ENCODE measurements at places on chromosomes 5 and 9. TPM values are rescaled to one million over a fixed set of nuclear protein-coding genes. Genes with fewer than 3 reads are reported as not detected.
A peak's percentile ranks its signal among the peaks of the same experiment; 100 is the strongest.

GRCh38 chr5:158050421-158050820, 191.5 kb upstream of the CLINT1 start:
- no peak for DNase-seq

GRCh38 chr5:149338364-149338763, 6.9 kb upstream of the GRPEL2 start:
- no peak for DNase-seq

- no peak for DNase-seq
Measured at GRCh38 chr5:112084149-112084548, 327.2 kb upstream of the NREP start.

DNA sequence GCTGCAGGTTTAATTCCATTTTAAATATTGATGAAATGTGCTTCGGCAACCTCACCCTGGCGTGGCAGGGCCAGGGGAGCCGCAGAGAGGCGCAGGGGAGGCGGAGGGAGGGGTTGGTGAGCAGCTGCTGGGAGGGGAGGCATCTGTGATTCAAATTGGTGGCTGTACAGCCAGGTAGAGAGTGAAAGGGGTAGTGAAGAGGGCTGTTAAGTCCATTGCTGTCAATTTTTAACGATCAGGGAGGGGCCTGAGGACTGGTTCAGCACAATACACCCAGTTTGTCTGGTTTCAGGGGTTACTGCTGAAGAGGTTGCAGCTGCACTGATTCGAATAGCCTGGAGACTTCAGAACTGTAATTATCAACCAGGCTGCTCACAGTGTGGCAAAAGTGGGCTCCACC, 31.3 kb downstream of the LHX6 start:
- no peak for DNase-seq

- no peak for DNase-seq
Measured at GRCh38 chr5:125169396-125169795, 423.0 kb upstream of the ZNF608 start.

DNA sequence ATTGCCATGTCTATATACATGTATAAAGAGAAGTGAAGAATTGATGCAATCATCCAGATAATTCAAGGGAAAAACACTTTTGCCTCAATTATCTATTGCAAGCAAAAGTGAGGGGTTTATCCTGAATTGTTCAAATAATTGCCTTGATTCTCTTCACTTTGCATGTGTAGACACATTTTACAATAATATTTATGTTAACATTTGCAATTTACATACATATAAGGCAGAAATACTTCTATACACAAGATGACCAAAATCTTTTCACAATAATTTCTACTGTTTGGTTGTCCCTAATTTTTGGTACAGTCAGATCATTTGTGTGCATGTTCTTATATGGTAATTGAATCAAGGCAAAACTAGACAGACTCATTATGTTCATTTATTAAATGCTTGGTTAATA, 285.3 kb upstream of the TMEM161B start:
- no peak for DNase-seq

GRCh38 chr9:79193001-79193400, 378.8 kb upstream of the TLE4 start:
- no peak for DNase-seq

- no peak for DNase-seq
Measured at GRCh38 chr5:40397976-40398375, 281.7 kb upstream of the PTGER4 start.

DNA sequence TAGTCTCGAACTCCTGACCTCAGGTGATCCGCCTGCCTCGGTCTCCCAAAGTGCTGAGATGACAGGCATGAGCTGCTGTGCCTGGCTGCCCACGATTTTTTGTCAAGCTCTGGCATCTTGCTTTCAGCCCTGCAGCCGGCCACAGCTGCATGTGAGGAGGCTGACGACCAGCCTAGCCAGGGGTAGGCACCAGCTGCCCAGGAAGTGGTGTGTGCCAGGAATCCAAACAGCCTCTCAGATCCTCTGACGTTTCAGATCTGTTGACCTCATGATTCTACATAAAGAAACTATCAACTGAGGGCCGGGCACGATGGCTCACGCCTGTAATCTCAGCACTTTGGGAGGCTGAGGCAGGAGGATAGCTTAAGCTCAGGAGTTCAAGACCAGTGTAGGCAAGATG, 19.0 kb downstream of the DYNC2I2 start:
- DNase-seq, result no peak

DNA sequence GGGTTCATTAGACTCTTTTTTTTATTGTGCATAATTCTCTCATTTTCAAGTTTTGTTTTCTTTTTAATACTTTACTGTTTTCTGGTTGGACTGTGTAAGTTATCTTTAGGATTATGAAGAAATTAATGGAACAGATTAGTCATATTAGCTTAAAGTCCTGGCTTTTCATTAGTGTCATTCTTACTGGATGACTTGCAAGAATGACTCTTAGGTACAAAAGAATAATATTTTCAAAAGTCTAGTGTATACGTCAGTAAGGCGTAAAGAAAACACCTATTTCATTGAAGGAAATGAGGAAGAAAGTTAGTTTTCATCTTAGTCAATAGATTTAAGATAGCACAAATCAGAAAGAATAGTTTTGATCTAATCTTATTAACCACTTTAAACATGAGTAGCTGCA, 20.4 kb downstream of the UHRF2 start:
- no peak for DNase-seq

DNA sequence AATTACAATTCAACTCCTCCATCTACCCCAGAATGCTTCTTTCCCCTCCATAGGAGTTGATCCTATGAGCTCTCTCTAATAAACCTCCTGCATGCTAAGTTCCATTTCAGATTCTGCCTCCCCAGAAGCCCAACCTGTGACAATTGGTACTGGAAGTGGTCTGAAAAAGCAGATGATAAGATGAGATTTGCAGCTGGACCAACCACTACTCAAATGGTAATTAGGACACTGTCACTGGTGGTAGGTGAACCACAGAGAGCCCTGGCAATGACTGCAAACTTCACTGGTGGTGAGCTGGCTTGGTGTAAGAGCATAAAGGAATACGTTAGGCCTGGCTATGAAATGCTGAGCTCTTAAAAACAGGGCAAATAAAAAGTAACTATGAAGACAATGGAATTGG, 112.6 kb downstream of the ESM1 start:
- no peak for DNase-seq

DNA sequence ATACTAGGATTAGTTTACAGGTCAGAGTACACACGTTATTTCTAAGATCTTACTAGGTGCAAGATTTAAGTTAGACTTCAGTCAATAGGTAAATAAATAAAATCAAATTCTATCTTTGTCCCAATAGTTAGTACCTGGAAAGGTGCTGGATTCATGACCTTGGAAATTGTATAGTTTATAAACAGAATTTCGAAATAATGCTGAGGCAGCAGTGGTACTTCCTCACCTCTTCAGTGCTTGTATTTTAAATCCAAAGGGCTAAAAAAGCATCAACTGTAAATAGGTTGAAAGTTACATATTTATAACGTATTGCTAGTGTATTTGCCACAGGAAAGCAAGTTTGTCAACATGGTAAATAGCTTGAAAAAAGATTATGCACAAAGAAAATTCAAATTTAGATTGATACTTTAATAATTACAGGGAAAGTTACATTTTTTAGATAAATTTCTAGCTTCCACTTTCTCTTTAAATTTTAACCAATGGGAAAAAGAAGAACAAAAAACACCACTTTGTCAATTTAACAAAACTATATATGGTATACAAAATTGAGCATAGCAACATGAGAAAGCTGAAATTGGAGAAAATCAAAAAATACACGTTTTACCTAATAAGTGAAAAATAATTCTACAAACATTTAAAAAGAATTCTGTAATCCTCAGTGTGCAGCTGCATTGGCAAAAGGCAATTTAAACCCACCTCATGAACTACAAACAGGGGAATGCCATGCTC, 46.5 kb downstream of the NR3C1 start:
- DNase-seq, result no peak

DNA sequence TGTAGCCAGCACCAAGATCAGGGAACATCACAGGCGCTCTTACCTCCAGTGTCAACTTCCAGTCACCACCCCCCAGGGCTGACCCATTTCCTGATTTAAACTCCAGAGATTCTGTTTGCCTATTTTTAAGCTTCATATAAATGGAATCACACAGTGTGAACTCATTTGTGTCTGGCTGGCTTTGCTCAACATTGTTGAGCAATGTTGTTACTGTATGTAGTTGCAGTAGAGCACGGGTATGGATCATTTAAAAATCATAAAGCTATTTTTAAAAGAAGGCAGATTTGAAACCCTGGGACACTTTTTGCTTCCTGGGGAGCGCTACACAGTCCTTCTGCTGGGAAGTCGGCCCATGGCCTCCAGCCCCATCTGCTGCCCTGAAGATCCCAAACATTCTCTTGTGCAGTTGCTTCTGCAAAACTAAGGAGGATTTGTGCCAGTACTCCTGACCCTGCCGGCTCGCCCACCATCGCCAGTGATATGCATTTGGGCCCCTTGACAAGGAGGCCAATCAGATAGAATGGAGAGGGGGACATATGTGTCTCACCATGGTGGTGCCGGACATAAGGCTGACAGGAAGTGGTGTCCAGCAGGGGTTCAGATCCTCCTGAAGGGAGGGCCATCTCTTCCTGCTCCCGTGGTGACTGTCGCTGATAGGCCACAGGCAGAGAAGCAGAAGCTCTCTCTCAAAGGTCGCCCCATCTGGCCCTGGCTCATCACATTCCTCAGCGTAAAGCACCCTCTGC, 13.3 kb downstream of the DCANP1 start:
- DNase-seq, result no peak

- DNase-seq, result no peak
Measured at GRCh38 chr5:151002250-151002649, 18.1 kb upstream of the GPX3 start.

DNA sequence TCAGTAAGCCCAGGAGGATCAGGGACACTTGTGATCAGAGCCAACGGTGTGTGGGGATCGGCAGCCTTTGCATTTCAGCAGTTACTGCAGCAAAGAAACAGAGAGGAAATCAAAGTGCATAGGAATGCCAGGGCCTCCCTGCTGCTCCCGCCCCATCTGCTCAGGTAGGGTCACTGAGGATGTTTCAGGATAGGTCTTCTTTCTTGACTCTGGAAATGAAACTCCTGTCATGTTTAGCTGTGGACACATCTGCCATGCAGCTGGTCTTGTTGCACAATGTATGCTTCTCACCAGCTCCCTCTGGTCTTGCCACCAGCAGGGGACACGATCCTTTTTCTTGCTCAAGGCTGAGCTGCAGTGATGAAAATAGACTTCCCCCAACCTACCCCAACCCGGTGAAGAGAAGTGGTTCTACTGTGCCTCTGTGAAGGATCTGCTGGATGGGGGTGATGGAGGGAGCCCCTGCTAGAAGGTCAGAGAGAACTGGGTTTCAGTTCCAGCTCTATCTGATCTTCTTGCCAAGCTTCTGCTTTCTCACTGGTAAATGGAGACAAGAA, 185.2 kb upstream of the KLF4 start:
- no peak for DNase-seq

DNA sequence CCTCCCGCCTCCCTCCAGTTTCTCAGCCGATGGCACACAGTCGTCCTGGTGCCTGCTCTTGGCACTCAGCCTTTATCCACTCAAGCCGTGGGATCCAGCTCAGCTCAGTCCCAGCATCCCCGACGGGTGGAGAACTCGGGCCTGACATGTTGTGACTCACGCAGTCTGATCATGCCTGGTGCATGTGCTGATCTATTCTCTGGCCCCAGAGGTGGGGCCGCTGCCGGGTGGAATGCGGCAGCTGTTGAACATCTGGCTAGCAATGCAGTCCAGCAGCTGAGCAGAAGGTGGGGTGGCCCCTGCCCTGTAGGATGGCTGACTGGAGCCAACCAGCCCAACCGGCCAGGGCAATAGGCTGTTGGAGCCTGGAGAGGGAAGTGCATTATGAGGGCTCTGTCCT, 1.7 kb upstream of the AIF1L start:
- DNase-seq, result no peak

DNA sequence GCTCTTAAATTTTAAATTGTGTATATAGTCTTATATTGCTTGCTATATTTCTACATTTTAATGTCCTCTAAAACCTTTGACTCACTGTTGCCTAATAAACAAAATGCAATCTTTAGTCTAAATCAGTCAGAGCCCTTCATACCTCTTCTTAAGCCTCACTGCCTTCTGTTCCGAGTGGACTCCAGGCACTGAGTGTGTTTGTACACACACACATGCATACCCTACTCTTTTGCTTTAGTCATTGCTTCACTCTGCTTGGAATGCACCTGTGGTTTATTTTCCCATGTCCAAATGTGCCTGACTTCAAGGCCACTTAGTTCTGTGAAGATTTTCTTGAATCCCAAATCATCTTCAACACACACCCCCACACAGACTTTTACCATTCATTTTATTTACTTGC, 60.9 kb downstream of the SLC12A2 start:
- DNase-seq, result no peak

GRCh38 chr5:159106569-159107282, 7.0 kb upstream of the EBF1 start:
- DNase-seq, result peak; percentile 83

GRCh38 chr5:173310861-173311785, 17.1 kb downstream of the STC2 start:
- peak; percentile 79 for DNase-seq

DNA sequence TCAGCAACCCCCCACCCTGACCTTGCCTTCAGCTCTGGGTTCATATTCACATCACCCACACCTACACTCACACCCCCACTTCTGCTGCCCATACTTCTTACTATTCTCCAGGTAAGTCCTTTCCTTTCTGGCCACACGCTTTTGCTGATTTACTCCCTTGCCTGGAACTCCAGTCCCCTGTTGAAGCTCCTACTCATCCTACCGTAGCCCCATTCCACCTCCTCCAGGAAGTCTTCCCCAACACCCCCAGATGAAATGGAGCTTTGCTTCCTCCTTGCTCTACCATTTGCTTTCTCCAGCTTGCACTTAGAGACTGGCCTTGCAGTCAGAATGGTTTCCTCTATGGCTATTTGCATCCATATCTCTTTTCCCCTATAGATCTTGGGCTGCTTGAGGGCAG, 182.3 kb downstream of the MELK start:
- no peak for DNase-seq

GRCh38 chr5:50900952-50901510, 234.6 kb downstream of the PARP8 start:
- DNase-seq, result no peak

GRCh38 chr5:66209794-66210193, 65.7 kb downstream of the SREK1 start:
- no peak for DNase-seq

DNA sequence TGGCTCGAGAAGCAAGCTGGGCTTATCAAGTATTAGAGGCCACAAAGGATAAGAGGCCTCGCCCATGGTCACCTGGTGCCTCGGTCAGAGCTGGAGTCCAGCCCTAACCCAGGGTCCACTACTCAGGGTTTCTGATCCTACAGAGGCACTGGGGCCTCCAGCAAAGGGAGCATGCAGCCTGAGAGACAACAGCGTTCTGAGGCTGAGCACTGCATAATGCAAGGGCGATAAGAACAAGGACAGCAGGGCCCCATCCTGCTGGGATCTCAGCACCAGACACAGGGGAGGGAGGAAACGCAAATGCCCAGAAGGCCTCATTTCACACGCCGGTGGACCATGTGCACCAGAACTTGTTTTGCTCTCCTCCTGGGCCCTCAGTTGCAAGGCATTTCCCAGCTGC, 63.0 kb downstream of the C5orf15 start:
- no peak for DNase-seq

The OCLN gene
- total RNA-seq, result 29.5 TPM

The PITX1 gene
- not detected for total RNA-seq

The SEMA6A gene
- 51.5 TPM for total RNA-seq

The LIX1 gene
- total RNA-seq, result 3.9 TPM

The PCDHB12 gene
- total RNA-seq, result 20.5 TPM

The CCL21 gene
- 7.6 TPM for total RNA-seq

The POU5F2 gene
- total RNA-seq, result 2.0 TPM

The DNAJC25 gene
- total RNA-seq, result not detected

The LRRC19 gene
- total RNA-seq, result not detected

The WDR38 gene
- not detected for total RNA-seq

The SHISAL2B gene
- not detected for total RNA-seq
